ENCODE measurements at places on chromosomes 12 and 14.

DNA sequence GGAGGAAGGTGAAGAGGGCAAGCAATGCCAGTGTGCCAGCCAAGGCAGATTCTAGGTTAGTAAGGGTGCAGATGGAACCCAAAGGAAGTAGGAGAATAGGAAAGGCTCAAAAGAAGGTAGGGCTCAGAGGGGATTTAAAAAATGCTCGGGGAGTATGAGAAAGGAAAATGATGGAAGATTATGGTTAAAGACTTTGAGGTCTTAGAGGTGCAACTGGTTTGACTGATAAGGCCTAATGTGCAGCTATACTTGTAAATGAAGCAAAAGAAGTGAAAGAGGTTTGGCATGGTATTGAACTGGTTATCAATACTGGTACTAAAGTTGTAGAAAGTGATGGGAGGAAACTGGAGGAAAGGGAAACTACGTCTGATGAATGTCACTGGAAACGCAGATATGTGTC lies 94.7 kb downstream of the RPS6KA5 start:
- no peak for DNase-seq

DNA sequence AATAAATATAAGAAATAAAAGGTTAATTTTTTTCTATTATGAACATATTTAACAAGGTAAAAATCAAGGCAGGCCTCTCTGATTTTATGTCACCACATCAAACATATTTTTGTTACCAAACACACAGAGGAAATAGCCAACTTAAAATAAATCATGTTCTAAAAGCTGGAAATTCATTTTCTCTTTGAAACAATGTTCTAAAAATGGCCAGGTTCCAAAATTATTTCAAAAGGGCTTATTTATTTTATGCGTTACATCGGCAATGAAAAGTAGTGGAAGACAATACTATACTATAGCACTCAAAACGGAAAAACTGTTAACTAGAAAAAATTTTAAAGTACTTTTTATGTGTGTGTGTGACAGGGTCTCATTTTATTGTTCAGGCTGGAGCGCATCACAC lies 24.0 kb upstream of the RASSF8 start:
- no peak for DNase-seq

- DNase-seq: no peak
Measured at GRCh38 chr12:119019166-119019565, 37.8 kb downstream of the SRRM4 start.

DNA sequence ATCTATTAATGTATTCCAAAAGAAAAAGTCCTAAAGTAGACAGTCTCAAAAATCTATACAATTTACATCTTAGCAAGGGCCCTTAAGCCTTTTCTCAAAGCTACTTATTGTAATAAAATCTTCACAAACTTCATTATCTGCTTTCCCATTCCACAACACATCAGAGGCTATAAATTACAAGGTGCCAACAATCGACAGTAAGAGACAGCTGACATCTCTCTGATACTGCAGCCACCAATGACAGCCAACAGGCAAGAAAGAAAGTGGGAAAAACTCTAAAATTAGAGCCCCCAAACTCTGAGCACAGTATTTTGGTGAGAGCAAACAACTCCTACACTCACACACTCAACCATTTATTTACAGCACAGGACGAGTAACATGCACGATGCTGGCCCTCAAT lies 2.2 kb downstream of the ANGEL1 start:
- no peak for DNase-seq

- no peak for DNase-seq
Measured at GRCh38 chr12:132551641-132552031, 58.7 kb downstream of the LRCOL1 start.

DNA sequence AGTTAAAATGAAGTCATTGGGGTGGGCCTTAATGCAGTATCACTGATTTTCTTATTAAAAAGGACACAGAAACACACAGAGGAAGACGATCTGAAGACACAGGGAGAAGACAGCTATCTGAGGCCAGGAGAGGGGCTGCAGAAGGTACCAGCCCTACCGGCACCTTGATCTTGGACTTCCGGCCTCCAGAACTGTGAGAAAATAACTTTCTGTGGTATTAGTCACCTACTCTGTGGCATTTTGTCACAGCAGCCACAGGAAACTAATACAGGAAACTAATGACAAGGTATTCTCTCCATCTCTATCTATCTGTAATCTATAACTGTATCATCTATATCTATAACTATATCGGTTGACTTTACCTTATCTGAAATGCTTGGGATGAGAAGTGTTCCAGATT lies 1149.5 kb downstream of the BCL11B start:
- DNase-seq: no peak

- no peak for DNase-seq
Measured at GRCh38 chr12:13163868-13164635, 32.5 kb upstream of the EMP1 start.

DNA sequence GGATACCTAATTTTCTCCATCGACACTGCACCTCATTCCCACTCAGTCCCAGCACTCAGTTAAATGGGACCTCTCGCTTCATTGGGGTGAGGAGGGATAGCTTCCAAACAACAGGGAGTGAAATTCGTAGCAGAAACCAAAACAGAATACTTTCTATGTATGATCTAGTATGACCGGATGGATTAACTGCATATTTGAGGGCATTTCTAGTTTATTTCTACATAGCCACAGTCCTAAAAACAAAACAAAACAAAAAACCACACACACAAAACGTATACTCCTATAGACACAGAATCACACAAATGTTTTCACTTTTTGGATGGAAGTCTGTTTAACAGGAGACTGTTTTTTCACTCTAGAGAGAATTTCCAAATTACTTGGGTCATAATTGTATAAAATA lies 307.5 kb upstream of the FKBP4 start:
- DNase-seq: no peak

DNA sequence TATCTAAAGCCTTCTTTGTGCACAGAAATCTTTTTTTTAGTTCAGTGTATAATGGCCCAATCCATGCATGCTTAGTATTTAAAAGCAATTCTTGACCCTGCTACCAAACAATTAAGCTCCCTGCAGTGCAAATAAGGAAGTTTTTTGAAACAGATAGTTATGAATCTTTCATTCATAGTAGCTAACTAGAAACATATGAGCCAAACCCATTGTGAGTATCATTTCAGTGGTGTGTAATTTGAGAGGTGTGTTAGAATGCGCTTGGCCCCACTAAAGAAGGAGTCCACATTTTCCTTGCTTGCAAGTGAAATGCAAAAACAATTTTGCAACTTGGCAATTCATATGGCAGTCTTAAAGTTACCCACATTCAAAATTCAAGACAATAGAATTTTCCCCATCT lies 14.4 kb downstream of the EPS8 start:
- no peak for DNase-seq

DNA sequence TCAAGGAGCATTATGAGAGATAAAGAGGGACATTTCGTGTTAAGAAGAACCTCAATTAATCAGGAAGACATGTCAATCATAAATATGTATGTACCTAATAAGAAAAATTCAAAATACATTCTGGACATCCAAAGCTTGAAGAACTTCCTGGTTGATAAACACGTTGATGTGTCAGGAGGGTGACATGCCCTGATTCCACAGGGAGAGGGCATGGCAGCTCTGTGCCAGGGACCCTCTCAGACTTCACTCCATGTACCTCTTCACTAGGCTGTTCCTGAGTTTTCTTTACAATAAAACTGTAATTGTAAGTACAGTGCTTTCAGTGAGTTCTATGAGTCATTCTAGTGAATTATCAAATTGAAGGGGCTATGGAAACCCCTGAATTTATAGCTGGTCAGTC lies 163.5 kb downstream of the CFAP54 start:
- DNase-seq: no peak

- DNase-seq: no peak
Measured at GRCh38 chr12:91043408-91043807, 14.4 kb downstream of the KERA start.

GRCh38 chr12:78490861-78491260 lies 373.7 kb upstream of the SYT1 start:
- no peak for DNase-seq

DNA sequence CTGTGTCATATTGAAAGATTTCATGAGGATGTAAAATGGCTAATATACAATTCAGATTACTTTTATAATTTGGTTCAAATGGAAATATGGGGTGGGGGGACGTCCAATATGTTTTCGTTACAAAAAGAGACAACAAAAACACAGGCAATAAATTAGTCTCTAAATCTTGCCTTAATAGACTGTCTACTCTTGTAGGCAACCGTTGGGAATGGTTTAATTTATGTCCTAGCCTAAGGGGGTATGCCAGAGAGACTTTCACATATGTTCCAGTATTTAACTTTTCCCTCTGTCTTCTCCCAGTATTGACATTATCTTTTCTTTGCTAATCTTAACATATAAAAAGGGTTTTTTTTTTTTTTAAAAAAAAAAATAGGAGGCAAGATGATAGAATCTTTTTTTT lies 41.5 kb upstream of the LIN7A start:
- DNase-seq: no peak

DNA sequence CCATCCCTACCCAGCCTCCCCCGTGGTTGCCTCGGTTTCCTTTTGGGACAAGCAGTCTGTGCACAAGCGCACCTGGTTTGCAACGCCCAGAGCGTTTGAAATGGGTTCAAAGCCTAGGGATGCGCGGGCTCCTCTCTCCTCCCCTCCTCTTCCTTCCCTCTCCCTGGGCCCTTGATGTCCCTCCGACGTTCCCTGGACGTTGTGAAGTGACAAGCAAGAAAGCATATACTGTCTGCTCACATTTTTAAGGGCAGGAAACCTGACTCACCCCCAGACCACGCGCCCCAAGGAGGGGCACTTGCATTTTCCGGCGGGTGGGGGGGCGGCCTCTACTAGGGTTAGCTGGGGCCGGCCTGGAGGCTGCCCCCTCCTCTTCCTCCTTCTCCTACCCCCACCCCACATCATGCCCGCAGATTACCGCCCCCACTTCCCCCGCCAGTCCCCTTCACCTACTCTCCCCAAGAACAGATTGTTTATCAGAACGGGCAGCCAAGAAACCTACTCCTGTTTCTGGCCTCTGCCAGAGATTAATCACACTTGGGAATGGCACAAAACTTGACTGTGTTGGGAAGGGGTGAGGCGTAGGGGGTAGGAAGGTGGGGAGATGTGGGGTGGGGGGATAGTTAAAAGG lies 9.5 kb upstream of the IRF2BPL start:
- no peak for DNase-seq

DNA sequence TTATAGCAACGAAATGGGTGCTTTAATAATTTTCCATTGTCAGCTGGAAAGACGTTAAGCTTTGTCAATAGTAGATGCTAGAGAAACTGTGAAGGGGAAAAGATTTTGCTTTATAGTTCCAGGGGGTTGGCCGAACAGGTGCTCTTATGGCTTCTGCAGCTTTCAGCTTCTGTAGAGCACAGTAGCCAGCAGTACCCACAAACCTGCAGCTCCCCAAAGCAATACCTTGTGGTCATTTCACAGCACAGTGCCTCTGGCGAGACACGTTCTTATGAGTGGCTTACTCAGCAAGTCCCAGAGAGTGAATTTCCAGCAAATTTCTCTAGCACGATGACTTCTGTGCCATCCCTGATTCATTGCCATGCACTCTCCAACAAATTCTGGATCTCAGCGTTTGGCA lies 416.3 kb upstream of the ATP2B1 start:
- no peak for DNase-seq

GRCh38 chr12:78698747-78699146 lies 165.8 kb upstream of the SYT1 start:
- DNase-seq: no peak

- DNase-seq: no peak
Measured at GRCh38 chr14:32618991-32619390, 289.9 kb downstream of the AKAP6 start.

GRCh38 chr12:101521136-101521535 lies 46.0 kb downstream of the SPIC start:
- no peak for DNase-seq

GRCh38 chr12:83985084-83985483 lies 927.5 kb downstream of the SLC6A15 start:
- DNase-seq: no peak

DNA sequence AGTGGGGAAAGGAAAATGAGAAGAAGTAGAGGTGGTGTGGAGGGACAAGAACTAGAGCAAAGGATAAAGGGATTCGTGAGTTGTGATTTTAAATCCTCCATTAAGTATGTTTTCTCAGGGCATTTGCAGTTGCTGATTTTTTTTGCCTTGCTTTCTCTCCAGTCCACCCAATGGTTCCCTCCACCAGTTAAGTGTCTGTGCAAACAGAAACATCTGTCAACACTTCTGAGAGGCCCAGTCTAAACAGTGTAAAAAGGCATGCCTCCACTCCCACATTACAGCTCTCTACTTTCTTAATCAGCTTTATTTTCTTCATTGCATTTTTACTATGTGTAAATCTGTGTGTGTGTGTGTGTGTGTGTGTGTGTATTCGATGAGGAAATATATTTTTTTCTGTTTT lies 141.2 kb downstream of the PPFIA2 start:
- no peak for DNase-seq

GRCh38 chr14:55028066-55028465 lies 1.0 kb downstream of the SOCS4 start:
- no peak for DNase-seq

GRCh38 chr12:120497524-120498150 lies 1.7 kb downstream of the DYNLL1 start:
- no peak for DNase-seq

DNA sequence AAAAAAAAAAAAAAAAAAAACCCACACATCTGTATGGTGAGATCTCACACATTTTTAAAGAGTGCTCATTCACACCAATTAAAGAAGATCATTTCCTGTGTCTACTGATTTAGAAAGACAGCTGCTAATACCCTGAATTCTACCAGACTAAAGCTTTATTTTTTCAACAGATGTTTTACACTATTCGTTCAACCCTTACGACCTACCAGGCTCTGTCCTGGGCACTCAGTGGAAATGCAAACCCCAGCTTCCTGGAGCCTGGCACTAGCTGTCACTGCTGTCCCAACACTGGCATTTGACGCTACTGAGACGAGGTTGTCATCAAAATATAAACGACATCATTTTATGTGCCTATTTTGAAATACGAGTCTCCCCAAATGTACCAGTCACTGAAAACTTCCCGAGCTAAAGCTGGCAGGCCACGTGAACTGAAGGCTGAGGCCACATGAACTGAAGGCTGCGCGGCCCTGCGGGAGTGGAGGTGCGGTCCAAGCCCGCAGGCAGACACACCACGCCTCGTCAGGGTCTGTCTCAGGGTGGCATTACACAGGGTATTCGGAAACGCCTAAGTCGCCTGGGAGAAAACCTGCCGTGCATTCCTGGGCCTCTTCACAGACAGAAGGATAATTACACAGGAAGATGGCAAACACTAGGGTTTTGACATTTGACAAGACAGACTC lies 27.2 kb downstream of the SLC15A4 start:
- DNase-seq: no peak

Data from Ammon's horn (tissue), 1 donor.